Activated CD4-positive, alpha-beta T cell treated with anti-CD3 and anti-CD28 coated beads, Interleukin-10, Interleukin-2, amounts not matched to agents 100 ng/mL and 50 ng/mL, durations not matched to agents 16 hours and 8 hours (primary cell): ENCODE measurements at places on chromosomes 11 and 22.
A peak's percentile ranks its signal among the peaks of the same experiment; 100 is the strongest.

DNA sequence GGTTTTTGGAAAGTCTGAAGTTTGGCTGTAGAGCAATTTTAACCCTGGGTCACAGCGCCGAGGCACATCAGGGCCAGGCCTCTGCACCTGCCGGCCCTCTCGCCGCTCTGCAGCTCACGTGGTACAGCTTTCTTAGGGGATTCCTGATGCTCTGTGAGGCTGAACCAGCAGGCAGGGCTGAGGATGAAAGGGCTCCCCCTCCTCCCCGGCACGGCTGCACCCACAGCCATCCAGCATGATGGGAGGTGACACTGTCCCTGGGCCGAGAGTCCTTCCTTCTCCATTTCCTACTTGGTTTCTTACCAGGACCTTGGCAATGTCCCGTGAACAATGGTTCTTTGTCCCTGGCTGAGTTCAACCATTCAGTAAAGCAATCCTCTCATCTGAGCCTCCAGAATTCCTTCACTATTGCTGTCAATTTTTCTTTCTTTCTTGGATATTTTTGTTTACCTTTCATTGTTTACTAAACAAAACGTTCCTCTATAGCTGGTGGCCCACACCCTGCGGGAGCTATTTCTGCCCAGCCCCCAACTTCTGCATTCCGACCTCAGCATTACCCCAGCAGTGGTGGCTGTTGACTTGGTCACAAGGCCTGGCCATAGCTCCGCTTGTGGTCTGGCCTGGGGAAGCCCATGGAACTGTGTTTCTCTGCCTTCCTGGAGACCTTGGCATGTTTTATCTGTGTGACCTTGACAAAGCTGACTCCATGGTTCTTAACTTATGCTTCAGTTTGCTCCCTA is 172.8 kb upstream of the B3GAT1 start:
- no peak for DNase-seq

GRCh38 chr11:17641792-17642350 is 77.5 kb upstream of the MYOD1 start:
- no peak for DNase-seq

DNA sequence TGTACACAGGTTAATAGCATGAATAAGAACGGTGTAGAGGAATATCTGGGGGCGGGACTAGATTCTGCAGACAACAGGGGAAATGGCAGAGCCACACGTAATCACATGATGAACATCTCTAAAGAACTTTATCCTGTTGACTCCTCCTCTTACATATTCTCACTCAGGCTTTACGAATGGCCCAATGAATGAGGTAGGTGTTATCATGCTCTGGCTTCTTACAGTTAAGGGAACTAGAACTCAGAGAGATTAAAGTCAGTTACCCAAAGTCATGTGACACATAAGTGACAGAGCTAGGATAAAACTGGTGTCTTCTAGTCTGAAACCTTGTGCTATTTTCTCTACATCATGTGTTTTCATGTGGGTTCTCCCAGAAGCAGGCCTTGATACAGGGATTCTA is 49.0 kb upstream of the BMAL1 start:
- no peak for DNase-seq

DNA sequence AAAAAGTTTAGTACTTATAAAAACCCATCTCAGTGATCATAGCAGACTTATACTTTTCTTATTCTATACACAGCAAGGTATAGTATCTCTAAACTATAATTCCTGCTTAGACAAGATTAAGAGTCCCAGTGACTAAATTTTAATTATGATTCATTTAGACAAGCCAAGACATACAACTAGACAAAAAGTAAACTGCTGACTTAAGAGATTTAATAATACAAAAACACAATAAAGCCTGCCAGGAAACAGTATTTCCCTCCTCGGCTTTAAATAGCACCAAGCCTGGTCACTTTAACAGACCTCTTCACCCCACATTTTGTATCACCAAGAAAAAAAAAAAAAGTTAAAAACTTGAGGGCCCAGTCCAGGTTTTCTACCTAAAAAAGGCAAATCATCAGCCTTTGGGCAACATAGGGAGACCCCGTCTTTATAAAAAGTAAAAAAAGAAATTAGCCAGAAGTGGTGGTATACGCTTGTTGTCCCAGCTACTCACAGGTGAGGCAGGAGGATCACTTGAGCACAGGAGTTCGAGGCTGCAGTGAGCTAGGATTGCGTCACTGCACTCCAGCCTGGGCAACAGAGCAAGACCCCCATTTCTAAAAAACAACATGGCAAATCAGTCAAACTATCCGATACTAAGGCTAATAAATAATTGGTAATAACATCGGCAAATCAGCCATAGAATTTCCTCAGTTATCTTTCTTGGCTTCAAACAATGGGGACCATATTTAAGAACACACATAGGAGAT is 53.8 kb downstream of the SIK3 start:
- no peak for DNase-seq

GRCh38 chr11:72069787-72070251 is 10.5 kb downstream of the NUMA1 start:
- DNase-seq: peak; percentile 29
